IMR-90 (cell line): ENCODE measurements at places on chromosomes 3 and 15.

DNA sequence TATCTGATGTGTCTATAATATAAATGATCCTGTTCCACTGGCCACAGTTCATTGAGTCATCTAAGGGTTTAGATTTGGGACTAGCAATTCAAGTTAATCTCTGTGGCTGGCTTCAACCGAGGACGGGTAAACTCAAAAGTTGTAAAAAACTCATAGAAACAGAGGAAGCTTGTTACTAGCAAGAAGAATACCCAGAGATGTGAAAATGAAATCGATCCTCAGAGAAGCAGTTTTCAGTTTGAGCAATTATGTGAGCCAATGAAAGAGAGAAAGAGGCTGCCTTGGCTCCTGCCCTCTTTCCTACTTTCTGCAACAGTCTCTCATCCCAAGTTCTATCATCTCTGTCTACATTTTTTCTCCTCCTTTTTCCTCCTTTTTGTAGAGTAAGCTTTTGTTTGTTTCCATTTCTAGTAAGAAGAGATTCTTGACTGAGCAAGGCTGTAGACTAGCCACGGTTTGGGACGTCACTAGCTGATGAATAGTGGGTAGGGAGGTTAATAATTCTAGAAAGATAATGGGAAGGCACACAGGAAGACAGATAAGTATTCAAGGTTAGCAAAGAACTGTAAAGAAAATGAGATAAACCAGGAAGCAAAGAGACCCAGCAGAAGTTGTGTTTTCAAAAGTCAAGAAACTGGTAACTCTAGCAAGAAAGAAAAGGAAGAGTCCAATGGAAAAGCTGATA lies 298.9 kb upstream of the NR2F2 start:
- no peaks in the 10 kb centered on the region for H3K36me3 ChIP-seq
- H3K4me1 ChIP-seq, result no peaks in the 10 kb centered on the region
- no peak for DNase-seq
- H3K27me3 ChIP-seq, result peaks cover 6% of the 10 kb centered on the region; the same call in 1 of the 2 replicates
- H3K4me3 ChIP-seq, result no peak overlapping the region
- no peak overlapping the region for H3K27ac ChIP-seq

GRCh38 chr3:31402117-31402516 lies 130.6 kb upstream of the STT3B start:
- no peaks in the 10 kb centered on the region for H3K27me3 ChIP-seq
- H3K27ac ChIP-seq, result no peak overlapping the region
- H3K4me3 ChIP-seq, result no peak overlapping the region
- H3K4me1 ChIP-seq, result no peaks in the 10 kb centered on the region
- no peaks in the 10 kb centered on the region for H3K36me3 ChIP-seq
- DNase-seq, result no peak

DNA sequence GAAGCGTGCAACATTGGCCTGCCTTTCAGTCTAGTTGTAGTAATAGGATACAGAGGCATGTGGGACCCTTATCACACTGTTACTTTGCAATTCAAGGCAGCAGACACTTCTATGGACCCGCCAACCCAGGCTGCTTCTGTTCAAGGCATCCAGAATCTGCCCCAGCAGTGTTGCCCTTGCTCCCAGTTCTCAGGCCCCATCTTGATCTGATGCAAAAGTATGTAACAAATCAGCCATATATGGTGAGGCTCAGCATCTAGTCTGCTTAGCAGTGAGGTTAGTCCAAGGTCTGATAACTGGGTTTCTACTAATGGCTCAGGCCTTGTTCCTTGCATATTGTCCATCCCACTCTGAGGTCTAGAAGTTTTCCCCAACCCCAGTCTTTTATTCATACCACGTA lies 17.9 kb downstream of the C2CD4B start:
- H3K4me1 ChIP-seq, result no peaks in the 10 kb centered on the region
- no peaks in the 10 kb centered on the region for H3K36me3 ChIP-seq

DNA sequence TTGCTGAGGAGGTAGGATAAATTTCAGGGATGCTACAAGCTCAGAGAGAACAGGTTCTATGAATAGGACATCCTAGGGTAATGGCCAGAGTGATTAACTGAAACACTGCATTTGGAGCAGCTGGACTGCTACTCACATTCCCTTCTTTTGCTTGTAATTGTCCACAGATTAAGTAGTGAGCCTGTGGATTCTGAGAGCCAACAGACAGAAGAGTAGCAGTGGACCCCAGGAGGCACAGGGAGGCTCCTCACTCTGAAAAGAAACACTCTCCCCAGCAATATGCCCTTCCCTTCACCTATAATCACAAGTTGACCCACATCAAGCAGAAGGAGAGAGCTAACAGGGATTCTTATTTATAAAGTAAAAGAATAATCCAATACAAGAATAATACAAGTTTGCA lies 10.6 kb upstream of the RFX7 start:
- H3K4me1 ChIP-seq, result no peaks in the 10 kb centered on the region
- H3K27ac ChIP-seq, result no peak overlapping the region

- no peak overlapping the region for H3K27ac ChIP-seq
- no peaks in the 10 kb centered on the region for H3K36me3 ChIP-seq
- no peaks in the 10 kb centered on the region for H3K27me3 ChIP-seq
- no peaks in the 10 kb centered on the region for H3K4me1 ChIP-seq
- DNase-seq, result peak; percentile 5
Observed at GRCh38 chr3:148229107-148229506, 468.6 kb upstream of the AGTR1 start.

GRCh38 chr3:49703443-49703927 lies 14.1 kb downstream of the RNF123 start:
- DNase-seq, result peak; percentile 62
- H3K36me3 ChIP-seq, result peaks cover 44% of the 10 kb centered on the region
- H3K4me3 ChIP-seq, result no peak overlapping the region
- H3K27ac ChIP-seq, result no peak overlapping the region

DNA sequence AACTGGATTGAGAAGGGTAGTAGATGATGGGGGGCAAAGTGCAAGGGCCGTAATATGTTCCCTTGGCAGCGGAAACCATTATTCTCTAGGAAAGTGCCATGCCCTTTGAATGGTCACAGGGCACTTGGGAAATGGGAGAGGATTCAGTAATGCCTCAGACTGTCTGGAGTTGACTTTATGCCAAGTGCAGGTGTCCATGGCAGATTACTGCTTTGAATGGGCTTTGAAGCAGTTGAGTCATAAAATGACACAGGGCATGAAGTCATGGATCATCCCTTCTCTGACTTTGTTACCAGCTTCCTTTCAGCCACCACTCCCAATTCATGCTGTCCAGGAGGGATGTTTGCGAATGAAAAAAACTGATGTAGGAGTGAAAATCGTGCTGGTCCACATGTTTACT lies 20.1 kb downstream of the AADACL2 start:
- H3K27me3 ChIP-seq, result no peaks in the 10 kb centered on the region
- DNase-seq, result no peak
- no peak overlapping the region for H3K27ac ChIP-seq
- no peaks in the 10 kb centered on the region for H3K36me3 ChIP-seq
- H3K4me1 ChIP-seq, result no peaks in the 10 kb centered on the region
- H3K4me3 ChIP-seq, result no peak overlapping the region

DNA sequence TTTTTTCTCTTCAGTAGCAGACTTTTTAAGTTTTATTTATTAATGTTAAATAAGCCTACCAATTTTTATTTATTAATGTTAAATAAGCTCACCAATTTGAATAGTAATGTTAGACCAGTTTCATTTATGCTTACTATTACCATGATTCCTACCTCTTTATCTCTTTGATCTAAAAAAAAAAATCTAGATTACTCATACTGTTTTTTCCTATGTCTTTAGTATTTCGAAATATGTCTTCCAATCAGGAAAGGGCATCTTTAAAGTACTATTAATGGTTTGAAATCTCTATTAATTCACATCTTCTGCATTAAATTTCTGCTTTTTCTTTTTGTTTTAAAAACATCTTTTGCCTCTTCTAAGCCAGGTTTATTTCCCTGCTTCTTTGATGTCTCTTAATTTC lies 27.5 kb upstream of the MAPKBP1 start:
- no peak overlapping the region for H3K4me3 ChIP-seq
- no peak overlapping the region for H3K27ac ChIP-seq
- peaks cover 23% of the 10 kb centered on the region for H3K36me3 ChIP-seq
- DNase-seq, result peak; percentile 23
- no peaks in the 10 kb centered on the region for H3K4me1 ChIP-seq

DNA sequence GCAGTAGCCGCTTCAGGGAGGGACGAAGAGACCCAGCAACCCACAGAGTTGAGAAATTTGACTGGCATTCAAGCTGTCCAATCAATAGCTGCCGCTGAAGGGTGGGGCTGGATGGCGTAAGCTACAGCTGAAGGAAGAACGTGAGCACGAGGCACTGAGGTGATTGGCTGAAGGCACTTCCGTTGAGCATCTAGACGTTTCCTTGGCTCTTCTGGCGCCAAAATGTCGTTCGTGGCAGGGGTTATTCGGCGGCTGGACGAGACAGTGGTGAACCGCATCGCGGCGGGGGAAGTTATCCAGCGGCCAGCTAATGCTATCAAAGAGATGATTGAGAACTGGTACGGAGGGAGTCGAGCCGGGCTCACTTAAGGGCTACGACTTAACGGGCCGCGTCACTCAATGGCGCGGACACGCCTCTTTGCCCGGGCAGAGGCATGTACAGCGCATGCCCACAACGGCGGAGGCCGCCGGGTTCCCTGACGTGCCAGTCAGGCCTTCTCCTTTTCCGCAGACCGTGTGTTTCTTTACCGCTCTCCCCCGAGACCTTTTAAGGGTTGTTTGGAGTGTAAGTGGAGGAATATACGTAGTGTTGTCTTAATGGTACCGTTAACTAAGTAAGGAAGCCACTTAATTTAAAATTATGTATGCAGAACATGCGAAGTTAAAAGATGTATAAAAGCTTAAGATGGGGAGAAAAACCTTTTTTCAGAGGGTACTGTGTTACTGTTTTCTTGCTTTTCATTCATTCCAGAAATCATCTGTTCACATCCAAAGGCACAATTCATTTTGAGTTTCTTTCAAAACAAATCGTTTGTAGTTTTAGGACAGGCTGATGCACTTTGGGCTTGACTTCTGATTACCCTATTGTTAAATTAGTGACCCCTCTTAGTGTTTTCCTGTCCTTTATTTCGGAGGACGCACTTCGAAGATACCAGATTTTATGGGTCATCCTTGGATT lies at the start of gene MLH1:
Gene MLH1, plus strand, starts transcription at position 193 of the 958 bp plus-strand sequence. Its CDS starts 30 bp downstream, at position 223.
- peak within 1 kb of the TSS; percentile 63 for H3K4me3 ChIP-seq
- peak; percentile 100 for DNase-seq
- H3K27ac ChIP-seq, result peak within 1 kb of the TSS; percentile 90
- H3K4me1 ChIP-seq, result peaks cover 3% of the 10 kb centered on the region; the same call in 1 of the 2 replicates
- peaks cover 3% of the 10 kb centered on the region for H3K36me3 ChIP-seq
- no peaks in the 10 kb centered on the region for H3K27me3 ChIP-seq
